ENCODE measurements at places on chromosomes 3 and 15.

DNA sequence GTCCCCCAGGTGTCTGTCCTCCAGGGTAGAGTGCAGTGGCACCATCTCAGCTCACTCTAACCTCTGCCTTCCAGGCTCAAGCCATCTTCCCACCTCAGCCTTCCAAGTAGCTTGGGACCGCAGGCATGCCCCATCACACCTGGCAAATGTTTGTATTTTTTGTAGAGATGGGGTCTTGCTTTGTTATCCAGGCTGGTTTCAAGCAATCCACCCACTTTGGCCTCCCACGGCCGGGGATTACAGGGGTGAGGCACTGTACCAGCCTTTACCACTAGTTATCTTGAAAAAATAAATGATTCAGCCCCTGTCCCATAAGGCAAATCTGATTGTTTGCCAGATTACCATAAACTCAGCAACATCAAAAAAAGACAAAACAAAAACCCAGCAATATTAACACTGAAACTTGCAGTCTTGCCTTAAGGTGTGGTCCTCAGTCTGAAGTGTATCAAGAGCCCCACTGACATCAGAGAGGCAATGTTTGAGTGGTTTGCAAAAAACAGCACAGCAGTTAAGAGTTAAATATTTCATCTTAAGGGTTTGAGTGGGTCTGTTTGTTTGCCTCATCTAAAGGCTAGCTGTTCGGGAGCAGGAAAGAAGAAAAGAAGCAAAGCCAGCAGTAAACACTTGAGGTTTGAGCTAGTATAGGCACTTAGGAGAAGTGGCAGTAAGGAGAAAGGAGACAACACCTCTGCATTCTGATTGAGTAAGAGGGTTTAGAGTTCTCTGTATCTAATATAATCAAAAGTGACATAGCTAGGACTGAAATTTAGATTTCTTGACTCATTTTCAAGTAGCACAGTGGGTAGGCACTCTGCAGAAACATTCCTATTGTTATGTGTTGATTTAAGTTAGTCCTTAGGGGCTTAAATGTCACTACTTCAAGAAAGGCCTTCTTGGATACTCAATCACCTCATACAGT lies 26.3 kb upstream of the EDEM1 start:
- no peak overlapping the region for H3K27ac ChIP-seq
- H3K4me1 ChIP-seq, result peaks cover 27% of the 10 kb centered on the region
- no peaks in the 10 kb centered on the region for H3K27me3 ChIP-seq

- no peak overlapping the region for H3K4me3 ChIP-seq
- H3K27ac ChIP-seq, result no peak overlapping the region
- DNase-seq, result no peak
- no peaks in the 10 kb centered on the region for H3K36me3 ChIP-seq
- H3K27me3 ChIP-seq, result no peaks in the 10 kb centered on the region
Measured at GRCh38 chr3:182117583-182117982, 405.9 kb downstream of the SOX2 start.

DNA sequence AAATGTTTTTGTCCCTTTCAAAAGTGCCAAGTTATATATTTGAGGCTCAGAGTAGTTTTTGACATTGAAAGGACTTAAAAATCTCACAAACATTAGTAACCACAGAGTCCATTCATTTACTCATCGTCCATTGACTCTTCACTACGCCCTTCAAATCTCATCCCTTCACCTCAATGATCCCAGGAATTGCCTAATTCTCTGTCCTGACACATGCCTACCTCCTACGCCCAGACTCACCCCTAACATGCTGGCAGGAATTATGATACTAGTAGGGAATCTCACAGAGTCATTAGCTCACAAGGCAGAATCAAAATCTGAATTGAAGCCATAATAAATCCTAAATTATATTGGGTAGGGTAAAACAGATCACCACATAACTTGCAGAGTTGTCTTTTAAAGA lies 410.1 kb downstream of the RAP2B start:
- no peak overlapping the region for H3K27ac ChIP-seq
- H3K36me3 ChIP-seq, result no peaks in the 10 kb centered on the region
- H3K4me3 ChIP-seq, result no peak overlapping the region
- no peaks in the 10 kb centered on the region for H3K4me1 ChIP-seq
- no peak for DNase-seq

DNA sequence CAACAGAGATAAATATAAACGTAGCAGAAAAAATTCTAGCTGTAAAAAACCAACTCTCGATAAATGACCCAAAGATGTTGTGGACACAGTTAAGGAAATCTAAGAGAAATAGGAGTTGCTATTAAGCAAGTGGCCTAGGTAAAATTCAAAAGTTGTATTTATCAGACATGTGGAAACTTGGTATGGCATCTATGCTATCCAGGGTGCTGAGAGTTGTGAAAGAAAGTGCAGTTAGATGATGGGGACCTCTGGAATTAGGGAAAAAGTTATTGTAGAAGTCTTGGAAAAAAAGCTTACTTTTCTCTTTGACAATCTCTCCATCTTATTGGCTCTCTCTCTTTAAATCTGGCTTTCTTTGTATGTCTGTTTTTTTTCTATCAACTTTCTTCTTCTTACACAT lies 1090.9 kb downstream of the TBL1XR1 start:
- H3K27ac ChIP-seq, result no peak overlapping the region
- no peaks in the 10 kb centered on the region for H3K36me3 ChIP-seq
- no peaks in the 10 kb centered on the region for H3K27me3 ChIP-seq
- no peak overlapping the region for H3K4me3 ChIP-seq

DNA sequence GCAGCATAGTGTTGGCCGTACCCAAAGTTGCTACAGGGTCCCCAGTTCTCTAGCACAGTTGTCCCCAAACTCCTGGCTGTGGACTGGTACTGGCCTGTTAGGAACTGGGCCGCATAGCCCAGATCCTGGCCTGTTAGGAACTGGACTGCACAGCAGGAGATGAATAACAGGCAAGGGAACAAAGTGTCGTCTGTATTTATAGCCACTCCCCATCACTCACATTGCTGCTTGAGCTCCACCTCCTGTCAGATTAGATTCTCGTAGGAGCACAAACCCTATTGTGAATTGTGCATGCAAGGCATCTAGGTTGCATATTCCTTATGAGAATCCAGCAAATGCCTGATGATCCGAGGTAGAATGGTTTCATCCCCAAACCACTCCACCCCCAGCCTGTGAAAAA lies 604.0 kb upstream of the LMCD1 start:
- H3K36me3 ChIP-seq, result no peaks in the 10 kb centered on the region
- no peak for DNase-seq
- no peaks in the 10 kb centered on the region for H3K4me1 ChIP-seq
- H3K27ac ChIP-seq, result no peak overlapping the region
- no peaks in the 10 kb centered on the region for H3K27me3 ChIP-seq
- H3K4me3 ChIP-seq, result no peak overlapping the region

DNA sequence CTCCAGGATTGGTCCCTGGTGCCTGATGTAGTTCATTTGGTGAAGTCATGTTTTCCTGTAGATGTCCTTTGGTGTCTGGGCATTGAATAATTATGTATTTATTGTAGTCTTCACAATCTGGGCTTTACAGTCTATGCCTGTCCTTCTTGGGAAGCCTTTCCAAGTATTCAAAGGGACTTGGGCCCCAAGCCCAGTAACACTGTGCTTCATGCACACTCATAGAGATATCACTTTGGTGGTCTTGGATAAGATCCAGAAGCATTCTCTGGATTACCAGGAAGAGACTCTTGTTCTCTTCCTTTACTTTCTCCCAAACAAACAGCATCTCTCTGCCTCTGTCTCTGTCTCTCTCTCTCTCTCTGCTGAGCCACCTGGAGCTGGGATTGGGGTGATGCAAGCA lies 281.1 kb upstream of the GOLGA6L4 start:
- no peaks in the 10 kb centered on the region for H3K27me3 ChIP-seq
- no peak overlapping the region for H3K27ac ChIP-seq
- no peaks in the 10 kb centered on the region for H3K4me1 ChIP-seq
- DNase-seq, result no peak

DNA sequence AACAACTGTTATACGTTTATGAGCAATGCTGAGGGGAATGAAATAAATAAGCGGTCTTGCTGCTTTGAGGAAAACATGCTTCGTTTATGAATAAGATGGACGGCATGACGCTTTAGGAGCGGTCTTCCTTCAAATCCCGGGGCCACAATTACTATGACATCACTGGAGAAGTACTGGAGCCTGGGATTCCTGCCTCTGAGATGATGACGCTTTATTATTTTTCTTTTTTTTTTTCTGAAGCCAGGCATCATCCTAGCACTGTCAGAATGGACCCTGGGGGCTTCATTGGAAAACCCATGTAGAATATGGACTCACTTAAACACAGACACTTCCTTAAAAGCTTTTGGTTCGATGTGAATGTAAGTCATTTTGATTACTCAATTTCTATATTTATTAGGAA lies 52.5 kb upstream of the FOXP1 start:
- DNase-seq, result no peak
- H3K4me1 ChIP-seq, result no peaks in the 10 kb centered on the region
- no peaks in the 10 kb centered on the region for H3K36me3 ChIP-seq
- no peak overlapping the region for H3K27ac ChIP-seq
- no peak overlapping the region for H3K4me3 ChIP-seq

DNA sequence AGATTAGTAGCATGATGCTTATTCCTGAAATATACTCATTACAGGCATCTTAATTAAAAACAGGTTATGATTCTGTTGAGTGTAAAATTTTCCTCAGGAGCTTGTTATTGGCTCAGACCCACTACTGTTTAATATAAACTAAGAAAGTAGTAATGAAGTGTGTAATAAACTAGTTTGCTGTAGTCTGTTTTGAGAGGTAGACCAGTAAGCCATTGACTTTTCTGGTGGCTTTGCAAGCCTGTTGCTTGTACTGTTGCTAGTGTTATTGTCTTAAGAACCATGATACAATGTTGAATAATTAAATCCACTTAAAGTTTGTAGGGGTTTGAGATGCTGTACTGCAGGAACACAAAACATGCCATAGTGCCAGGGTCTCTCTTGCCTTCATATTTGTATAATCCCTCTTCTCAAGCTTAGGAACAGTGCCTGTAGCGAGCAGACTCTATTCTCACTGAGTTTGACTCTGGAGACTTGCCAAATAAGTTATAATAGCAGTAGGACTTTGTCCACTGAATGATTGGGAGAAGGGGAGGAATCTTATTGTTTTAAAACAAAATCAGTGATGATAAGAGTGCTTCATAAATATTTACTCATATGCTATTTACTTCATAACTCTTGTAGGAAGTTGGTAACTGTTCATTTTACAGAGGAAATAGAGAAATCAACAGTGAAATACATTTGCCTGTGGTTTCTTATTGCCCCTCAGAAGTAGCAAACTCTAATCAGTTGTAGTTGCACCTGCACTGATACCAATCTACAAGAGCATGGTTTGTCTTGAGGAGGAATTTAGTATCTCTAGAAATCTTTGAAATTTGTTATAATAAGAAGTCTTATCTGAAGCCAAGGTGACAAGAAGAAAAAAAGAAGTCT lies 13.4 kb downstream of the TCF12 start:
- H3K27ac ChIP-seq, result no peak overlapping the region
- H3K36me3 ChIP-seq, result no peaks in the 10 kb centered on the region
- no peak overlapping the region for H3K4me3 ChIP-seq
- H3K27me3 ChIP-seq, result no peaks in the 10 kb centered on the region

GRCh38 chr3:15654891-15655290 lies 53.3 kb downstream of the BTD start:
- no peaks in the 10 kb centered on the region for H3K27me3 ChIP-seq
- no peaks in the 10 kb centered on the region for H3K36me3 ChIP-seq

DNA sequence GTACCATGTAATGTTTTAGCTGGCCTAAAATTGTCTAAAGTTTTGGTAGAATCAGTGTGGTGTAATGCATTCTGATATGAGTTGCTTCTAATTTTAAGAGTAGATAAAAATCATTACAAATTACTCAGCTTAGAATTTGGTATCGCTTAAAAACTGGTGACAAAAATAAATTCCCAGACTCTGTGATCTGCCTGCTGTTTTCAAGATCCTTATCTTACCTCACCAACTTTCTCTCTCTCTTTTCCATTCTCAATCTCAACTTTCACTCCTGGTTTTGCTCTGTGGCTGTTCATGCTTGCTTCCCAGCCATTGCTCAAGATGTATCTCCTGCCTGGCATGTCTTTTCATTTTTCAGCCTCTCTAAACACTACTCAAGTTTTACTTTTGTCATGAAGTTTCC lies 45.7 kb downstream of the TCF12 start:
- H3K27me3 ChIP-seq, result no peaks in the 10 kb centered on the region
- no peak for DNase-seq
- peaks cover 36% of the 10 kb centered on the region for H3K4me1 ChIP-seq
- H3K4me3 ChIP-seq, result no peak overlapping the region
- no peak overlapping the region for H3K27ac ChIP-seq

GRCh38 chr3:122298239-122298638 lies 26.8 kb upstream of the CSTA start:
- H3K36me3 ChIP-seq, result no peaks in the 10 kb centered on the region
- H3K27ac ChIP-seq, result no peak overlapping the region
- no peak for DNase-seq
- no peaks in the 10 kb centered on the region for H3K27me3 ChIP-seq
- H3K4me3 ChIP-seq, result no peak overlapping the region

GRCh38 chr3:126067959-126068358 lies 16.0 kb downstream of the SLC41A3 start:
- H3K27me3 ChIP-seq, result no peaks in the 10 kb centered on the region
- no peak for DNase-seq
- no peak overlapping the region for H3K27ac ChIP-seq
- H3K4me3 ChIP-seq, result no peak overlapping the region
- H3K36me3 ChIP-seq, result no peaks in the 10 kb centered on the region
- no peaks in the 10 kb centered on the region for H3K4me1 ChIP-seq

GRCh38 chr15:69316291-69316690 lies 17.6 kb downstream of the PAQR5 start:
- H3K27ac ChIP-seq, result no peak overlapping the region
- no peaks in the 10 kb centered on the region for H3K36me3 ChIP-seq
- no peak overlapping the region for H3K4me3 ChIP-seq

GRCh38 chr15:95845862-95846515 lies 484.5 kb upstream of the NR2F2 start:
- no peaks in the 10 kb centered on the region for H3K4me1 ChIP-seq
- no peaks in the 10 kb centered on the region for H3K27me3 ChIP-seq
- no peak overlapping the region for H3K4me3 ChIP-seq

DNA sequence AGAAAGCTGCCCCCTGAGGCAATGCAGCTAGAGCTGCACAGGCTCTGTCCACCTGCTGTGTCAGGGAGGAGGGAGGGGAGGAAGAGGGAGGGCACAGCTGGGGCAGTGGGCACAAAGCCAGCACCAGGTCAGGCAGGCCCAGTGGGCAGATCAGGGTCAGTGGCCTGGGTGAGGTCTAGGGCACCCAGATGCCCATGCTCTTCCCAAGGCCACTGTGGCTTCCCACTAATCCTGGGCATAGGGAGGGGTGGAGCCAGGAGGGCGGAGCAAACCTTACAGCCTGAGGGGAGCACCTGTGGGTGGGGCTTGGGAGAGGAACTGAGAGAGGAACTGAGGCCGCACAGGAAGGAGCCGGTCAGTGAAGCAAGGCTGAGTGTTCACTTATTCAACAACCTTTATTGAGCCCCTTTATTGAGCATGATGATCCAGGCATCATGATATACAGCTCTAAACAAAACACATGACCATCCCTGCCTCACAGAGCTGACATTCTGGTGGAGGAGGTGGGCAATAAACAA lies 55.0 kb downstream of the RHCG start:
- no peak for DNase-seq
- no peak overlapping the region for H3K4me3 ChIP-seq
- H3K27ac ChIP-seq, result no peak overlapping the region
- no peaks in the 10 kb centered on the region for H3K4me1 ChIP-seq
- no peaks in the 10 kb centered on the region for H3K36me3 ChIP-seq

Measured in thoracic aorta (tissue), 2 donors.